ENCODE measurements at places on chromosomes 7 and 10.

GRCh38 chr10:77398558-77398957 lies 239.1 kb downstream of the KCNMA1 start:
- no peak for DNase-seq

GRCh38 chr10:110074298-110074697 lies 66.5 kb downstream of the ADD3 start:
- DNase-seq: no peak

DNA sequence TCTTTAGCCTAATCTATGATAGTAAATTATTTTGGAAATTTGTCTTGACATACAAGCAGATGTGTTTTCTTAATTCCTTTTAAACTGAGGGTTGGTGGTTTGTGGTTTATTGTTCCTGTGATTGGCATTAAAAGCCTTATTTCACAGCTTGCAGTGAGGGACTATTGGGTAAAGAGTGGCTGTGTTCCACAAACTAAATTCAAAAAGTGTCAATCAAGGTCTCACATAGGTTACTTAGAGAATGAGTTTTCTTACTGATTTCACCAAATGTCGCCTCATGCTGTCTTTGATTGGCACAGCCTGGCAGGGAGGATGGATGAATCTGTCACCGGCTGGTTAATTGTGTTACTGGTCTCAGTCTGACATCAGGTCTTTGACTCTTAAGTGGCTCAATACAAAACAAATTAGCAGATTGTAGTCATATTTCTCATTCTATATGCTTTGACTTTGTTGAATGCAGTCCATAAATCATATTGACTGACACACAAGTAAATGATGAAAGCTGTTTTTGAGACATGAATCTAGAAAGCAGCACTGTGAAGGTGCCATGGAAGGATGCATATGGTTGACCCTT lies 66.8 kb upstream of the CYP26C1 start:
- DNase-seq: no peak

DNA sequence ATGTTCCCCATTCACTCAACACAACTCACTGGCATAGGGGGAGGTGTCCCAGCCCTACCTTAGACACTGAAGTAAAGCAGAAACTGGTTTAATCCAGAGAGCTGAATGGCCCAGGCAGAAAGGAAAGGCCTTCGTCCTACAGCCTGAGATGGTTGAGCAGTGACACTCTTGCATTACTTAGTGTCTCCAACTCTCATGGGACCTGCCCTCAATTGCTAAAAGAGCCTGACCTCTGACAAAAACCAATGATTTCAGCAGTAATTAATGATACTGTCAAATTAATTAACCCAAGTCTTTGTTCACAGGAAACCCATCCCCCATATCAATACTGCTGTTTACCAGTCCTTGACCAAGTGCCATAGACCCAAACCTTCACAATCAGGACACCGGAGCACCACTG lies 48.6 kb downstream of the ICA1 start:
- DNase-seq: no peak

GRCh38 chr10:46306516-46307184 lies 19.9 kb downstream of the ANTXRL start:
- no peak for DNase-seq

GRCh38 chr7:26117142-26117807 lies 34.7 kb upstream of the NFE2L3 start:
- DNase-seq: no peak

DNA sequence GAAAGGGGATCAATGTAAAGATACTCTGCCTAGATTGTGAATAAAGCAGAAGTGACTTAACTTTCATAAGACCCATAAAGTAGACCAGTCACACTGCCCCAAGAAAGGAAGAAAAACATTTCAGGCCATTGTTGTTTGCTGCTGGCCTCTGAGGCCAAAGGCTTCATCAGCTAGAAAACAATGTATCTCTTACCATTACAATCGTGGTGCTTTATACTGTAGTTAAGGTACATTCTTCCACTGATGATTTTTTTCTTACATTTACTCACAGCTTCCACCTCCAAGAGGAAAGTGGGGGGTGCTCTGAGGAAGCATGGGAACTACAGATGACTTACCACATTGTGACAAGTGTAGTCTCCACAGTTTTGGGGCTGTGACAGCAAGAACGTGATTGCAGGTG lies 68.6 kb downstream of the NRG3 start:
- DNase-seq: no peak

DNA sequence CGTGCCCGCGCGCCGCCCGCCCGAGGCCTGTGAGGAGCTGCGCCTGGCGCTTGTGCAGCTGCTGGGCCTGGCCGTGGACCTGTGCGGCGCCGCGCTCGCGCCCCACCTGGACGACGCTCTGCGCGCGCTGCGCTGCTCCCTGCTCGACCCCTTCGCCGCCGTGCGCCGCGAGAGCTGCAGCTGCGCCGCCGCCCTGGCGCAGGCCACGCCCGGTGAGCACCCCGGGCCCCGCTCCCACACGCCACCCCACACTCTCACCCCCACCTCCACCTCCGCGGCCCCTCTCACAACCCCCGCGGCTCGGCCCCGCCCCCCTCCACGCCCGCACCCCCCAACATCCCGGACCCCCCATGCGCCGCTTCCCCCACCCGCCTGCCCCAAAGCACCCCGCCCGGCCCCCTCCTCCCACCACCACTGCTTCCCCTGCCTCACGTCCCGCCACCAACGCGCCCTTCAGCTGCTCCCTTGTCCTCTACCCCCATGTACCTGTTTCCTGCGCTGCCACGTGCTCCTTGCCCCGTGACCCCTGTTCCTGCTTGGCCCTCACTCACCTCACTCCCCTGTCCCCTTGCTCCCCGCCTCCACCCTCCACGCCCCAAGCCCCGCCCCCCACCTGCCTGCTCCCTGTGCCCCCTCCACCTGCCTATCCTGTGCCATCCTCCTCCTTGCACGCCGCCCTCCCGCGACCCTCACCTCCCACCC lies at the start of gene PRKAR1B:
Gene PRKAR1B (minus strand): TSS at position 178 of the 702 bp plus-strand sequence. CDS start 15,776 bp downstream, outside the sequence.
- DNase-seq: no peak

GRCh38 chr7:66741710-66742049 lies 1.1 kb downstream of the RABGEF1 start:
- no peak for DNase-seq

GRCh38 chr10:90289037-90289436 lies 568.8 kb downstream of the HTR7 start:
- DNase-seq: no peak

DNA sequence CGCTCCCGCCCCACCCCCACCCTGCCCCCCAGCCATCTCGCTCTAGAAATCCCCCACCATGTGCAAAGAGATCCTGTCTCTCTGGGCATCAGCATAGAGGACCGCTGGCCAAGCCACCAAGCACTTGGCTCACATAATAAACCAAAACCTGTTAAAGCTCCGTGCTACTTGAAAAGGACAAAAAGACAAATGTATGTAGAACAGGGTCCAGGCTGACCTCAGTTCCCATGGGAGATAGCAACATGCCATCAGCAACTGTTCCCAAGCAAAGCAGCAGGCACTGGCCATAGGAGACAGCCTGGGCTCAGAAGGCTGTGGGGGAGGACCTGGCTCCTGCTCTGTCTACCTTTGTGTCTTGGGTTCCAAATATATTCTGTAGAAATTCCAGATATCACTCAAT lies 38.4 kb upstream of the GDF10 start:
- no peak for DNase-seq

GRCh38 chr10:74883428-74883827 lies 57.0 kb downstream of the KAT6B start:
- DNase-seq: no peak

GRCh38 chr10:10794046-10794445 lies 223.6 kb upstream of the CELF2 start:
- DNase-seq: peak; percentile 43

GRCh38 chr7:35533902-35534301 lies 161.0 kb downstream of the HERPUD2 start:
- DNase-seq: no peak

DNA sequence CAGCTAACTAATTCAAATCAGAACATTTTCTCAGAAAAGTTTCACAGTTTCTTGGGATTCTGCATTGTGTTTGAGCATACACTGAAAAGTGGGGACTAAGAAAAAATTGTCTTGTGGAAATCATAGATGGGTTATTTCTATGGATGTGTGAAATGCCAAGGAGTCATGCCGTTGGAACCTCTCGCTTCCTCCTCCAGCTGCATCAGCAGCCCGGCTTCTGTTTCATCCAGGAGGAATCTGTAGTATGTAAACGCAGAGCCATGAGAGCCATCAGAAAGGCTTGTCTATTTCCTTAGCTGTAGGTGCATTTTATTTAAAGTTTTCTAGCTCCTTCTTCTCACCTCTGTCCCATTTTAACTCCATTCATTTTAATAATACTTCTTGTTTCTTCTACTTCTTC lies 1144.1 kb downstream of the GATA3 start:
- DNase-seq: peak; percentile 54

- DNase-seq: no peak
Observed at GRCh38 chr10:35268323-35268722, 68.0 kb upstream of the CCNY start.

- DNase-seq: no peak
Observed at GRCh38 chr10:128866551-128866950, 600.5 kb upstream of the MGMT start.

DNA sequence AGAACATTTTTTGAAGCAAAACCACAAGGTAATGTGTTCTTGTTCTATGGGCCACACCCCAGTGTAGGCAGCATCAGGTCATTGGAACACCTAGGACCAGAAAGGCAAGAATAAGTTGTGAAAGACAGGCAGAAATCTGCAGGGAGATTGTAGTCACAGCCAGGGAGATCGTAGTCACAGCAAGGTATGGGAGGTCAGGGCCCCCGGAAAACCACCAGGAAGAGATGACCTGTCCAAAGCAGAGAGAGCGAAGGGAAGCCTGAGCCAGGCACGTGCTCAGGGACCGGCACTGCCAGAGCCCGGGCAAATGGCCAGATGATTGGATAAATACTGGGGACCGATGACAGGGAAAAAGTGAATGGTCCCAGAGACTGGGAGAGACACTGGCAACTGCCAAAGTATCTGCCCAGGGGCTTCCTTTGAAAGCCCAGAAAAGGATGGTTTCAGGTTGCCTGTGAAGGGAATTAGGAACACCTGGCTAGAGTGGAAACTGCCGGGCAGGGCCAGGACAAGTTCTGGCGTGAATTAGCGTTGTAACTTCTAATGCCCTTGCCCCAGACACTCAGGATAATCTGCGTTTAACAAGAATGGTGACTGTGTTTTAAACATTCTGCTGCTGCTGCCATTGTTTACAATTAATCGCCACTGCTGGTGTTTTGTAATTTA lies 3.9 kb upstream of the NOBOX start:
- no peak for DNase-seq

GRCh38 chr7:95424716-95425115 lies 10.1 kb downstream of the PON2 start:
- DNase-seq: no peak

- no peak for DNase-seq
Observed at GRCh38 chr7:55589905-55590304, 17.6 kb upstream of the VOPP1 start.

DNA sequence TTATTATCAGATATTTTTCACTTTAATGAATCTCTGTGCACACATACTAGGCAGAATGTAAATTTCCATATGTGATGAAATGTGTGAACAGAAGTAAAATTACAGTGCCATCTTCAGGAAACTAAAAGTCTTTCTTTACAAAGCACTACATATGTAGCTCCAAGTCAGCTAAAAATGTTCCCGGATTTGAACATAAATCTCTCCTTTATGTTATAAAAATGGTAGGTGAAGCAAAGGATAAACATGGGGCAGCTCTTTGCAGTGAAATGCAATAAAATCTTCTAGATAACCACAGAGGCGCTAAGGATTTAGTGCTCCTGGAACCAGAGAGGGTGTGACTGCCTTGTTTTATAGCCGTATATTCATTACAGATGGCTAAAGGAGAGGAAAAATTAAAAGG lies 104.9 kb upstream of the C7orf33 start:
- DNase-seq: no peak

- DNase-seq: no peak
Observed at GRCh38 chr10:103580011-103580410, 86.5 kb downstream of the NEURL1 start.

DNA sequence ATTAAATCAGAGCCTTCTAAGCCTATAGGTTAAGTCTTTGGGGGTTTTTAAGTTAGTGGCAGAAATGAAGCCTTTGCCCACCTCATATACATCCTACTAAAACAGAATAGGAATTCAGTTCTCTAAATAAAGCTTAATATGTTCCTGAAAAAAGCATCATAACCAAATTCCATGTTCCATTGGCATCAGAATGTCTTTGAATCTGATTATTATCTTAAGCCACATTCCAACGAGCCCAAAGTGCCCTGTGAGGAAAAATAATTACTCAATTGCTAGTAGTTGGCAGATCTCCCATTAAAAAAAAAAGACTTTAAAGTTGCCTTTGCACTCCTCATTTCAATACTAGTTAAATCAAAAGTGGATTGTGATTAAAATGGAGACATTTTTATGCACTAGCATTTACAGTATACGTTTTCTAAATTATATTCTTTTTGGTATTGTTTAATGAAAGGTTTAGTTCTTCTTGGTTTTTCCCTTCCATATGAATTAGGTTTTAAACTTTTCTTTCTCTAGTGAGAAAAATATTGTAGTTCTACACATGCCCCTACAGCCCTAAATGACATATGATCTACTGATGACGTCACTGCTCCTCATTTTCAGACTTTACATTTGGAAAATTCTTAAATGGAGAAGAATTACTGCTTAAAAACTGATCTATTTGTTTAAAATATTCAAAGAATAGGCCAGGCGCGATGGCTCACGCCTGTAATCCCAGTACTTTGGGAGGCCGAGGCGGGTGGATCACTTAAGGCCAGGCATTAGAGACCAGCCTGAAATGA lies 54.3 kb upstream of the CABCOCO1 start:
- DNase-seq: peak; percentile 51

DNA sequence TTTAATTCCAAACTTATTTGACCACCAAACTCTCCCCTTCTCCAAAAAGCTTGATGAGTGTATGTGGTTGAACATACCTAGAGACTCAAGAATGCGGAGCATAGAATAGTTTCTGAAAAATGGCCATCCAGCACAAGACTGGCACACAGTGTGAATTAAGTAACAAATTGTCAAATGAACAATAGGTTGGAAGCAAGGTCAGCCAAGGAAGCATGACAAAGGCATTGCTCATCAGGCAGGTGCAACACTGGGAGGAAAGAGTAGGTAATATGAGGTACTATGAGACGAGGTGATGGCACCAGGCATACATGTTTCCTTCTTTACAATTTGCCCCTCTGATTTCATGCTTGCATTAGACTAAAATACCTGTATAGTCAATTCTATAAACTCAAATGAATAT lies 73.7 kb downstream of the DKK1 start:
- DNase-seq: no peak

DNA sequence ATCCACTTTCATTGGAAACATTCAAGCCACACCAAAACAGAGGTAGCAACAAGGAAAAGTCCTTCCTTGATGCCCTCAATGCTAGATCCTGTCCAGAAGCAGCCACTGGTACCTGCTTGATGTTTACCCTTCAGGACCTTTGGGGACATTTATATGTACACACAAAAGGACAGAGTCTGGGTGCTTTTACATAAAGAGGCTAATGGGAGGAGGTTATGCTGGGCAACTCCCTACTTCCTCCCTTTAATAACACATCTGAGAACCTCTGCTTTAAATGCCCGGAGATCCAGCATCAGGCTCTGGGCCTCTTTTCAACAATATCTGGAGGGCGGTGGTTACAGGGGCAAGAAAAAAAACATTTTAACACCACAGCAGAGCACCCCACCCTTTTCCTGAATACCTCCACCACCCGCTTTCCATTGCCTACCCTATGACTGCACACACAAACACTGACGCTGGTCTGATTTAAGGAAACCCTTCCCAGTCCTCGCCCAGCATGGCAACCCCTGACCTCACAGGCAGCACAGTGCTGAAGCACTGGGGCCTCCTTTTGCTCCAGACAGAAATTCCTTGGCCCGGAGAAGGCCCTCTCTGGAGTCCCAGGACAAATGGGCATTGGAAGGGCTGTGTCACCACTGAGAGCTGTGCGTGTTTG lies 39.3 kb upstream of the DUSP5 start:
- DNase-seq: no peak
